Effector memory CD4-positive, alpha-beta T cell (primary cell): ENCODE measurements at places on chromosomes 6 and 20.

DNA sequence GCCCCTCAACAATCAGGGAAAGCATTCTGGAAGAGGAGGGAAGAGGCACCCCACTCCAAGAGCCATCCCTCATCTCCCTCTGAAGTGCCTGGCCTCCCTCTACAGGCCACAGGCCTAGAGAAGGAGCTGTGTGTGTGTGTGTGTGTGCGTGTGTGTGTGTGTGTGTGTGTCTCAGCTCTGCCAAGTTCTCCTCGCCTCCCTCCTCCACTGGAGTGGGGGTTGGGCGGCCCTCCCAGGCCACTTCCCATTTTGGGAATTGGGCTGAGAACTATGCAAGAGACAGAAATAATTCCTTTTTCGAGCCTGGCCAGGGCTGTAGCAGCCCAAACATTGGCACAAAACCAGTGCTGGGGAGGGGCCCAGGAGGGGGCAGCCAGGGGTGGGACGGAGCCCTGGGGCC lies 35.7 kb downstream of the KCNB1 start:
- no peak for DNase-seq

DNA sequence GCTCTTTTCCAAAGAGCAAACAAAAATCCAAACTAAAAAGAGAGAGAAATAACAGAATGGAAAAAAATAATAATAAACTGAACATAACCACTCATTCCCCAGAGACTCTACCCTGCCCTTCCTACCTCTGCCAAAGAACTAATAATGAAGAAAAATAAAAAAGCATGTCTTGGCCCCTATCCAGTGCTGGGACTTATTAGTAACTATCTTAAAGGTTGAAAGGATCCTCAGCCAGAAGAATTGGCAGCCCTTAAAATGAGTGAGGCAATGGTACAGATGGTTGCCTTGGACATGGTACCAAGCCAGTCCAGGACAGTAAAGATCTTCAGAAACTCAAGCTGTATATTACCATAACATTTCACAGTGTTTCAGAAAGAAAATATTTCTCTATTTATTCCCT lies 279.3 kb downstream of the HACE1 start:
- DNase-seq = no peak

- no peak for DNase-seq
Observed at GRCh38 chr6:52497652-52498408, 77.7 kb downstream of the EFHC1 start.

GRCh38 chr20:1900321-1900801 lies 5.2 kb downstream of the SIRPA start:
- no peak for DNase-seq

- DNase-seq = no peak
Observed at GRCh38 chr6:169300916-169301315, 47.3 kb upstream of the THBS2 start.

- no peak for DNase-seq
Observed at GRCh38 chr20:31764641-31765305, 25.7 kb downstream of the TPX2 start.

GRCh38 chr6:40227735-40228134 lies 293.5 kb upstream of the MOCS1 start:
- no peak for DNase-seq

GRCh38 chr20:54429364-54429763 lies 46.0 kb upstream of the DOK5 start:
- DNase-seq = no peak

- no peak for DNase-seq
Observed at GRCh38 chr6:39092124-39092523, 22.9 kb downstream of the SAYSD1 start.

DNA sequence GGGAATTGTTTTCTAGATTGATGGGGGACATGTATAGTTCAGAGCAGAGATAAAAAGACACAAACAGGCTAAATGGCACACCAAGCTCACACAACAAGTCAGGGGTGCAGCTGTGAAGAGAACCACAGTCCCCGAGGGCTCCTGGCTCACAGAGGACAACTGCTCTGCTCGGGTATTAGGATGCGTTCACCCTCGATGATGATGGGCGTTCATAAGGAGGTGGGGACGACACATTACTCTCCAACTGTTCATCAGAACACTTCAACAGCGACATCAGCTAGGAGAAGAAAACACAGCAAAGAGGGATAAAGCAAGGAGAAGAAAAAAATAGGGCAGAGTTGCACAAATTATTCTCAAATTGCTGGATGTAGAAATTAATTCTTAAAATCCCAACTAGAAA lies 174.8 kb upstream of the RREB1 start:
- DNase-seq = no peak

DNA sequence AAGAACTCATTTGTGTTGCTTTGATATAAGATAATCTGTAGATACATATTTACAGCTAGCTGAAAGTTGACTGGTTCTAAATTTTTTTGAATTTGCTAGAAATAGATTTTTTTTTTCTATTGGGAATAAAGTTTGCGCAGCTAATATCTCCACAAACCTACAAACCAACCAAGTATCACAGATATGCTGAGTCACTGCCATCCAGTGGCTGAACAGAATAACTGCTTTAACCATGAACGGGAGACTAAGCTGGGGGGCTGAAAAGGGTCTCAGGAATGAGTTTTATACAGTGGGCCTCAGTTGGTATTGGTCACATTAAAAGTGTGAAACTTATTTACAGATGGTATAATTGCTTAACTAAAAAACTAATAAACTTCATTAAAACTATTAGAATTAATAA lies 326.7 kb upstream of the CNR1 start:
- DNase-seq = no peak

- DNase-seq = no peak
Observed at GRCh38 chr6:80339421-80339820, 232.9 kb downstream of the BCKDHB start.

DNA sequence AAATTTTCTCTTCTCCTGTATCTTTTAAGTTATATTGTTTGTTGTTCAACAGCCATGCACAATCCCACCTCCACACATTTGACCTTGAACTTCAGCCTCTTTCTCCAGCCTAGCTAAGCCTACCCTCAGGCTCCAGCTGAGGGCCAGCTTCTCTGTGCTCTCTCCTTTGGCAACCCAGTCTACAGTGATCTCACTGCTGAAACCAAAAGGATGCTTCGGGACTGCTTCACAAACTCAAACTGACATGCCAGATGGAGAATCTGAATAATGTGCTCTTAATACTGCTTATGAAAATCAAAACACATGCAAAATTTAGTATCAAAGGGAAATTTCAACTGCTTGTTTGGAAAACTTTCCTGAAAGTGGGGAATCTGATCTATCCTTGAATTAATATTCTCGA lies 16.1 kb upstream of the RIN2 start:
- no peak for DNase-seq

- DNase-seq = no peak
Observed at GRCh38 chr6:134261766-134262165, 56.1 kb downstream of the SGK1 start.

DNA sequence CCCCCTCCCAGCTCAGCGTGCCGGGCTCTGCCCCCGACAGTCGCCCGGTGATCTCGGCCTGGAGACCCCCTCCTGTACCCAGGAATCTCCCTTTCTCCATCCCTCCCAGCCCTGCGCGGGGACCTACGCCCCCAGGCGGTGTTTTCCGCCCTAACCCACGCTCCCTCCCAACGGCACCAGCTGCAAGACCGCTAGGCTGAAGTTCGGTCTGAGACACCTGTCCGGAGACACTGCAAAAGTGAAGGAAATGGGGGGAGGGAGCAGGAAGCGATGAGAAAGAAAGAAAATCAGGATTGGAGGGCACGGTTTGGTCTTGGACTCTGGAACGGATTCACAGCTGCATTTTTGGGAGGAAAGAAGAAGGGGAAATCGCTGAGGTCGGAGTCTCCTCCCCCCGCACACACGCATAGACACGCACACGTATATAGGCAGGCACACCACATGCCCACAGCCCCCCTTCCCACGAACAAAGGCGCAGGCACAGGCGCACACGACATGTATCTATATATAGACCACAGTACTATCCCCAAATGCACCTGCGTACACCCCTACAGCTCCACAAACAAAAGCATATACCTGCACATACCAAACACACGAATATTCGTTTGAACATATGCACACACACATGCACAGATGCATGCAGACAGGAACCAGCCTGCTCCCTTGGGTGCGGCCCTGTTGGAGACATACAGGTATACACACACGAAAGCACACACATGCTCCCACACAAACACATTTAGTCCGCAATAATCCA lies 1.0 kb downstream of the SLC32A1 start:
- DNase-seq = no peak

DNA sequence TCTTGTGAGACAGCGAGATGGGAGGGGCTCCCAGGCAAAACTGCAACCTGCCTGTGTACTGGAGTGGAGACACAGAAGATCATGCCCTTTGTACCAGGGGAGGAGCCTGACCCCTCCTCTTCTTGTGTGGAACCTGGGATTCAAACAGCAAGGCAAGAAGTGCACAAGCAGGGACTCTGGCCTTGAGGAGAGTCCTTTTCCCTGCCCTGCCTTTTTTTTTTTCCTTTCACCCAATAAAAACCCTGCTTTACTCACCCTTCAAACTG lies 251.8 kb upstream of the OPRM1 start:
- no peak for DNase-seq

DNA sequence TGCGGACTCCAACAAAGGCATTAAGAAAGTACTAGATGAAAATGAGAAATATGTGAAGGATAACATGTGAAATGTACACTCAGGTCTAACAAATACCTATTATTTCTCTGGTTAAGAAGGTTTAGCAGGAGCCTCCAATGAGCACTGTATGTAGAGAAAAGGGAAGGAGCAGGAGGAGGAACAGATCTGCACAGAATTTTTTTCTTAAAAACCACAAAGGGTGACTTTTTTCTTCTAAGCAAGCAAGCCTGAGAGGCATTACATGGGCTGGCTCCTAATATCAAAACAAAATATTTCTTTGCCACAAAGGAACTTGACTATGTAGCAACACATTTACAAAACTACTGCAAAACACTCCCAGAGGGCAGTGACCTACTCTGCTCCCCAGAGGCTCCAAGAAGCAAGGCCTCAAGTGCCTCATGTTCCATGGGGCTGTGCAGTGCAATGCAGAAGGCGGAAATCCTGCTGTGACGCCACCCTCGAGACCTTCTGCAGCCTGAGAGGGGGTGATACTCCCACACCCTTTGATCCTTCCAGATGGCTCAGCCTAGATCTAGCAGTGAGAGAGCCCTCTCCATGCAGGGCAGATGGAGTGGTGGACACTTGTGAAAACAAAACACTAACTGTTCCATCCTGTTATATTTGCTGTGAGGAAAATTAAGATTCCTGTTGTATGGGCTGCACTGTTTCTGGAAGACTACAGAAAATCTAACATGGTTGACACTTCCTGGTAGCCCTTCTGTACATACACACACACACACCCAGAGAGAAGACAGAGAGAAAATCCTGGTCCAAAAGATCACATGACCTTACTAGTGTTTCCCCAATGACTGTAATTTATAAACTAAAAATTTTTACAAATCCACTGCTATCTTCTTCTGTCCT lies 36.0 kb upstream of the SMIM29 start:
- DNase-seq = no peak

GRCh38 chr6:80728101-80728750 lies 621.8 kb downstream of the BCKDHB start:
- DNase-seq = no peak

DNA sequence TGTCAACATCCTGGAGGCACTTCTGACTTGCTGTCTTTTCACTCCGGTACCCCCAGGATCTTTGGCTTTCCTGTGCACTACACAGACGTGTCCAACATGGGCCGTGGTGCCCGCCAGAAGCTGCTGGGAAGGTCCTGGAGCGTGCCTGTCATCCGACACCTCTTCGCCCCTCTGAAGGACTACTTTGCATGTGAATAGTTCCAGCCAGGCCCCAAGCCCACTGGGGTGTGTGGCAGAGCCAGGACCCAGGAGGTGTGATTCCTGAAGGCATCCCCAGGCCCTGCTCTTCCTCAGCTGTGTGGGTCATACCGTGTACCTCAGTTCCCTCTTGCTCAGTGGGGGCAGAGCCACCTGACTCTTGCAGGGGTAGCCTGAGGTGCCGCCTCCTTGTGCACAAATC lies 12.0 kb upstream of the MAPRE1 start:
- DNase-seq = no peak

DNA sequence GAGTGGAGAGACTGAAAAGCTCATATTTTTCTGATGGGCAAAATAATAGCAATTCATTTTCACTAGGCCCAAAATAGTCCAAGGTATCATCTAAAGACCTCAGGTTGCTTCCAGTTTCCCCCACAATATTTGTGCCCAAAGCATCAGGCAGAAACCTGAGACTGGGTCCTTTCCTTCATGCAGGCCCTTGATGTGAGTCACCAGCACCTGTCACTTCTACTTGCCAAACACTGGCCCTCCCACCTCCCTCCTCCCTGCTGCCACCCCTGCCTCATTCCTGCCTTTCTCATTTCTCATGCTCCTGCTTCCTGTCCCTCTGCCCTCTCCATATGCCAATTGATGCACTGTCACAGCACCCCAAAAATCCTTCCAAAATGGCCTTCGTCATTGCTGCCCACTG lies 230.4 kb upstream of the CST7 start:
- DNase-seq = no peak

GRCh38 chr6:131062241-131063027 lies 611 bp downstream of the EPB41L2 start:
- DNase-seq = no peak

GRCh38 chr6:122838060-122838780 lies 49.2 kb downstream of the SMPDL3A start:
- DNase-seq = no peak

DNA sequence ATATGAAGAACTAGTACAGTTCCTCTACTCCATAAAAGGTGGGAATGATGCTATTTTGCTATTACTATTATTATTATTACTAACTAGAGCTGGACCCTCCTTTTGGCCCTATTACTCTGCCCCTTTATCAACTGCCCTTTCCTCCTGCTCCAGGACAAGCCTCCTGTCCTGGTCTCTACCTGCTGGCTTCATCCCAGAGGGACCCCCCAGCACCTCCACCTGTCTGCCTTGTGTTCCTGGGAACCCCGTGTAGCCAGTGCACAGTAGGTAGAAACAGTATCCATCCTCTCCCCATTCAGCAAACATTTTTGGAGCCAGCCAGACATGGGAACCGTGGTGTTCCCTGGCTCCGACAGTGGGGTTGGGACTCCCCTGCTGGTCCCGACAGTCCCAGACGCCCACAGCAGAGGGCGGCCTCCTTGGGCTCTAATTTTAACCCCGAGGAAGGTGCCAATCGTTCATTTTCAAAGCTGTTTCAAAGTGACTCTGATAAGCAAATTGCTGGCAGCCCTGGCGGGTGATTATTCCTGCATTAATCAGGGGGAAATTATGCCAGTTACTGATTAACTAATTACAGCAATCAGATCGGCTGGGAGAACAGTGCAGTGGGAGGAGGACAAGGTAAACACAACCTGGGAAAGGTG lies 44.2 kb upstream of the MDGA1 start:
- no peak for DNase-seq

GRCh38 chr6:160238761-160239751 lies 19.6 kb downstream of the SLC22A2 start:
- DNase-seq = no peak

DNA sequence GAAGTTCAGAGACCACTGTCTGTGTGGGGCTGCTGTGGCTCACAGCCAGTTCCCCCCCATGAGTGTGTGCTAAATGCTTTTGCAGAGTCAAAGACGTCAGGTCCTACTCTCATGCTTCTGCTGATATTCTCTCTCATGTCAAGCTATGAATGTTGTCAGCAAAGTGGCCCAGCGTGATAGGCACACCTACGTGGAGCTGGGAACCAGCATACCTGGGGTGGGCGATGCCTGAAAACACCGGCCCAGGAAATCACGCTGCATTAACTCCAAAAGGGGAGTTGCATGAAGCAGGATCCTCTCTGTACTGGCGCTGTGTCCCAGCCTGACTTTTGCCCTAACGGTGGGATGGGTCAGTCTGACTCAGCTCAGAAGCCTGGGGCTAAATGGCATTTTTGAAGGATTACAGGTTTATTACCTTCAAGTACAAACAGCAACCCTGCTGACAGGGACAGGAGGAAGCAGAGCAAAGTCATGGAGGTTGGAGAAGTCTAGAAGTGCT lies 9.0 kb upstream of the MRPS10 start:
- no peak for DNase-seq

- DNase-seq = no peak
Observed at GRCh38 chr6:35432291-35432690, 19.8 kb upstream of the FANCE start.
